ENCODE measurements at places on chromosomes 3 and 15.

- no peak for DNase-seq
These were observed 3.6 kb downstream of the GNAT1 start for GRCh38 chr3:50194903-50195500.

- DNase-seq, result no peak
These were observed 39.9 kb downstream of the CLSTN2 start for GRCh38 chr3:139974809-139975425.

GRCh38 chr3:45223889-45224727, 2.0 kb downstream of the TMEM158 start:
- DNase-seq, result no peak

GRCh38 chr15:59401824-59402569, 29.3 kb upstream of the MYO1E start:
- DNase-seq, result no peak

DNA sequence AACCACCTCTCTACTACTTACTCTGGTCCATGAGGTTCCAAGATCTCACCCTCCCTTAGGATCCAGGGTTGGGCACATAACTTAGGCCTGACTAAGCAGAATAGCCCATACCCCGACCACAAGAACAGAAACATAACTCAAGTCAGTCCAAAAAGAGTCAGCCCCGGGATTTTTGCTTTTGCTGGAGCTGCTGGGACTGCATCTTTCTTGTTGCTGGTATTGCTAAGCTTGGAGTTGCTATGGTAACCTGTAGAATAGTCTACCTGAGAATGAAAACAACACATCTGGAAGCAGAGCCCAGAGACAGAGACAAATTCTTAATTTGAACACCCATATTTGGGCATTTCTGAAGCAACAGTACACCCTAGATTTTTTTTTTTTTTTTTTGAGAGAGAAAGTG, 6.5 kb downstream of the RUBCN start:
- no peak for DNase-seq

- no peak for DNase-seq
These were observed 6.8 kb upstream of the MAPK6 start for GRCh38 chr15:52012210-52012609.

- DNase-seq, result no peak
These were observed 74.4 kb downstream of the ATP1B3 start for GRCh38 chr3:141950572-141951493.

GRCh38 chr3:42518800-42519567, 16.5 kb downstream of the VIPR1 start:
- no peak for DNase-seq

DNA sequence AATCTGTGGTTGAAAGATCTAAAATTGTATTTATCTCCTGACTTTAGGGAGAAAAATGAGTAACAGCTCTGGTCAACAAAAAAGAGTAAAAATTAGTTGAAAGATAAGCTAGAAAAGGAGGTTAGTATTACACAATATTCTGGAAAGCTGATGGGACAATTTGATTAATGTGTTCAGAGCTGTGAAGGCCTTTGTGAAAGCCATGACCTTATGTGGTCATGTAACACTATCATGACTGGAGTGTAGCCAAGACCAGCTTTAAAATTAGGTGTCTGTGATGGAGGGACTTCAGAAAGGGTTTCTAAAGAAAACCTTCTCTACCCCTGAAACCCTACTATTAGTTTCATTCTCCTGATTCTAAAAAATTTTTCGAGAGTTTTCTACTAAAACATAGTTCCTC, 127.2 kb downstream of the NFKBIZ start:
- DNase-seq, result no peak

DNA sequence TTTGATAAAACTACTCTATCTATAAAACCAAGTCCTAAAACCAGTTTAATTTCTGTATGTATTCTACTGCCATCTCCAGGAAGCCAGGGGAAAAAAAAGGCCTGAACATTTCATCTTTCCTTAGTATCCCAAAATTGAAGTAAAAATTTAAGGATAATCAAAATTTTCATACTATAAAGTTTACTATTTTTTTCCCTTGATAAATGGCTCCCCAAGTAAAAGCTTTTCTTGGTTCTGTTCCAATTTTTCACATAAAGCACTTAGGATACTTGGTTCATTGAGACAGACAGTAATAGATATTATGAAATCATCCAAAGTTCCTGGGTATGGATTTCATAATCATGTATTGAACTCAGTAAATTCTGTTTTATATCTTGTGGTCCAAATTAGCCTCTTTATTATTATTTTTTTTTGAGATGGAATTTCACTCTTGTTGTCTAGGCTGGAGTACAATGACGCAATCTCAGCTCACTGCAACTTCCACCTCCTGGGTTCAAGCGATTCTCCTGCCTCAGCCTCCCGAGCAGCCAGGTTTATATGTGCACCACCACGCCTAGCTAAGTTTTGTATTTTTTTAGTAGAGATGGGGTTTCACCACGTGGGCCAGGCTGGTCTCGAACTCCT, 34.5 kb downstream of the ICE2 start:
- no peak for DNase-seq

GRCh38 chr3:42805141-42805821, 991 bp upstream of the HIGD1A start:
- DNase-seq, result no peak

GRCh38 chr15:42226648-42227047, 18.5 kb upstream of the VPS39 start:
- DNase-seq, result no peak

DNA sequence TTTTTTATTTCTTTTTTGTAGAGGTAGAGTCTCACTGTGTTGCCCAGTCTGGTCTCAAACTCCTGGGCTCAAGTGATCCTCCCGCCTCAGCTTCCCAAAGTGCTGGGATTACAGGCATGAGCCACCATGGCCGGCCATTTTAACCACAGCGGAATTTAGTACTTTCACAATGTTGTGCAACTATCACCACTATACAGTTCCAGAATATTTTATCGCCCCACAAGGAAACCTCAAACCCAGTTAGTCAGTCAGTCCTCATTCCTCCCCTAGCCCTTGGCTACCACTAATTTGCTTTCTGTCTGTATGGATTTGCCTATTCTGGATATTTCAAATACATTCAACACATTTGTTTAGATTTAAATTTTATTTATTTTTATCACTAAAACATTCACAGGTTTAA, 15.5 kb upstream of the HOMER2 start:
- DNase-seq, result no peak

- DNase-seq, result no peak
These were observed 2.1 kb downstream of the FAM240A start for GRCh38 chr3:46614431-46614830.
